GM12892 (cell line): ENCODE measurements at places on chromosomes 12 and 14.

- DNase-seq: no peak
Measured at GRCh38 chr14:104517426-104517825, 62.1 kb upstream of the C14orf180 start.

- DNase-seq: no peak
Measured at GRCh38 chr12:101789171-101789570, 41.6 kb downstream of the GNPTAB start.

DNA sequence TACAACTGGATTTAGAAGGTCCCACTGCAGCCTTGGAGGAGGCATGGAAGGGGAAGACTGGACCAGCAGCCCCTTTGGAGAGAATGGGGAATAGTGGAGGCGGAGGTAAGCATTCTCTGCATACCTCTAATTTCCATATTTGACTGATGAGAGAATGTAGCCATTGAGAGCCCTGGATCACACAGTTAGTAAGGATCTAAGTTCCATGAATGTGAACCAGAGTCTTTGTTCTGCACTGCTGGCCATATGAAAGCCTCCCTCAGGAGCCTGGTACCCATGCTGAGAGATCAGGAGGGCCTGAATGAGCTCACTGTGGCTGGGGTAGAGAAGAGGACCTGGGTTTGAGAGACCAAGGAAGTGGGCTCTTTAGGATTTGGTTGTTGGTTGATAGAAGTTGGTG lies 192.1 kb downstream of the TMEM132C start:
- DNase-seq: no peak

DNA sequence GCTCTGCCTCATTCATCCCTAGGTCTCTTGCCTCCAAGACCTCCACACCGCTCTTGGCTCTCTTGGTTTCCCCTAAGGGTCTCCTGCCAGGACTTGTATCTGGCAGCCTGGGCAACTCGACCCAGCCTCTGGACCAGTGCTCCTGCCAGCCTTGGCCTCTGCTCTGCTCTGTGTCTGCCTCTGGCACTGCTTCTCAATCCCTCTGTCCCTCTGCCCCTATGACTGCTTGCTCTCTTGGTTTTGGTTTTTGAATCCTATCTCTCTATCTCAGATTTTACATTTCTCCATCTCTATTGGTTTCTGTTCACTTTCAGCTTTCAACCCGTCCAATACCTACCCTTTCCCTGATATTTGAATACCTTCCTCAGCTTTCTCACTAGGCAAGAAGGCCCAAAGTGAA lies 6.3 kb downstream of the ITGA5 start:
- no peak for DNase-seq

DNA sequence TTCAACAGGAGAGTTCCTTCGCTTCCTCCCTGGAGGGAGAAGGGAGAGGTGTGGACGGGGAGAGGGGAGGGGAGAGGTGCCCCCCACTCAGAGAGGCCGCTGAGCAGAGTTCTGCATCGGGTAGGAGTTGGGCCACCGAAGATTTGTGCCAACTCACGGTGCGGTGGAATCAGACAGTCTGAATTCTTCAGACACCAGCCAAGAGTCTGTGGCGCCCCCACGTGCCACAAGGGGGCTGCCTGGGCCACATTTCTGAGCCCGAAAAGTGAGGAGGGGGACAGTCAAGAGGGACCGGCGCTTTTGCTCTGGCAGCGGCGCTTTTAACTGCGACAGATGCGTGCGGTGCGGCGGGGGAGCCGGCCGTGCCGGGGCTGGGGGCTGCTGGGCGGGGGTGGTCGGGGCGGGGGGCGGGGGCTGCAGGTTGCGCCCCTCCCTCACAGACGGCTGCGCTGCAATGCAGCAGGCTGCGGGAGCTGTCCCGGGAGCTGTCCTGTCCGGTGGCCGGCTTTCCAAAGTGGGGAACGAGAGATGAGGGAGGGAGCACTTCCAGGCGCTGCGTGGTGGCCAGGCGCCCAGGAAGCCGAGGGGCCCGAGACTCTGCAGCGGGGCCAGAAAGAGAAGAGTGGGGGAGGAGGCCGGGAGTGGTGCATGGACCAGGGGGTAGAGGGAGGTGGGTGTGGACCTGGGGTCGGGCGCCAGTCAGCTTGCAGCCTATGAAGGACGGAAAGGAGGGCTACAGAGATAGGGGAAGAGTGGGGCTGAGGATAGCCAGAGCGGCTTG lies 975 bp upstream of the RTL1 start:
- no peak for DNase-seq

GRCh38 chr14:52012635-52013034 lies 23.3 kb downstream of the RTRAF start:
- DNase-seq: no peak

DNA sequence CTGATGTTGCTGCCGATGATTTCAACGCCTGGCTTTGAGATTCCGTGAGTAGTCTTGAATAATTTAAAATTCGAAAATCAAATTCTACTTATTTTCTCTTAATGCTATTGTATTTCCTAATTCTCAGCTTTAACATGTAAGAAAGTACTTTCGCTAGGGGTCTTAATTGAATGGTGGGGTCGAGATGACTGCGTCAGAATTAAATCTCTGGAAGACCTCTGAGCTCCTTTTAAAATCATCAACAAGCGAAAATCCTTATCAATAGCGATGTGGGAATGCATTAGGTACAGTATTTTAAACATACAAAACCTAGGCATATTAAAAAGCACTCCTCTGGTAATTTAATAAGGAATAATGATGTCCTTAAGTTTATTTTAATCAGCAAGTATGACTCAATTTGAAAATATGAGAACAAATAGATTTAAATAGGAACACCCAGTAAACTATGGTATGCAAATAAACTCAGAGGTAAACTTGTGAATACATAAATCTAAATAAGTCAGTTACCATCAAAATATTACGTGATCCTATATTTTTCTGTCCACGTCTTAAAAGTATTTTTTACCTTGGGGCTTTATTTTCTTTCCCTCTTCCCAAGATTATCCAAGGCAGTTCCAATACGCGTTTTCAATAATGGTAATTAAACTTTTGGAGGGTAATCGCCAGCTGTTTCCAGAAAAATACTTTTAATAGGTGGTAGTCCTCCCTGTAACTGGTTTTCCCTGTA lies 1.4 kb downstream of the FOXA1 start:
- DNase-seq: no peak

DNA sequence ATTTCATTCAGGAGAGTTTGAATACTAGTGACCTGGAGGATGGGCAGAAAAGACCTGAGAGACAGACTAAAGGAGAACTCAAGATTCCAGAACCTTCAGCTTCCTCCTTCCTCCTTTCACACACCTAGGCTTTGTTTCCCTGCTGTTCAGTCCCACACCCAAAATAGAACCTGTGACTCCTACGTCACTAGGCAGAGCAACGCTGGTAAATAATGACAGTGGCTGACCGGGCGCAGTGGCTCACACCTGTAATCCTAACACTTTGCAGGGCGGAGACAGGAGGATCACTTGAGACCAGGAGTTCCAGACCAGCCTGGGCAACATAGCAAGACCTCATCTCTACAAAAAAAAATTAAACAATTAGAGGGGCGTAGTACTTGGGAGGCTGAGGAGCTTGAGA lies 166.4 kb upstream of the FKBP4 start:
- DNase-seq: no peak

DNA sequence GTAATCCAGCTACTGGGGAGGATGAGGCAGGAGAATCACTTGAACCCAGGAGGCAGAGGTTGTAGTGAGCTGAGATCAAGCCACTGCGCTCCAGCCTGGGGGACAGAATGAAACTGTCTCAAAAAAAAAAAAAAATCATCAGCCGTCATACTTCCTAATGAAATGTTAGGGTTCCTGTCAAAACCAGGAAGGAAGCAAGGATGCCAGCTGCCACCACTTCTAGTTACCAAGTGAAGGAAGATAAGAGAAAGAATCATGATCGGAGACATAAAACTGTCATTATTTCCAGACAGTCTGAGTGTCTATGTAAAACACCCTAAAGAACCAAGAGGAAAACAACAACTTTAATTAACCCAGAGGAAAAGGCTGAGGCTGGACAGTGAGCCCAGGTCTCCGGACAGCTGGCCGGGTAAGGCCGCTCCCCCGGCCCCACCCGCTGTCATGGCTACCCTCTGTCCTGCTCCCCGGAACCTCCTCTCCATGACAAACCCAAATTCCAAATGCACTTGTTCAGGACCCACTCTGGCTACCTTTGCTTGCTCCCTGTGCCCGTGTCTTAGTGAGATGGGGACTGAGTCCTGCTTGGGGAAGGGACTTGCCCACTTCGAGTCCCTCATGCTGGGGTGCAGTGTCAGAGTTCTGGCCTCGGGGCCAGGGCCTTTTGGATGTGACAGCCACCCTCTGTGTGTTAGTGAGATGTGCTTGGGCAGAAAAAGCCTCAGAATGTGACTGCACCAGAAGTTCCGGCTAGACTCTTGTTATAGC lies 29.0 kb downstream of the SLC6A12 start:
- no peak for DNase-seq

- DNase-seq: no peak
Measured at GRCh38 chr12:132094269-132094891, 49.7 kb downstream of the DDX51 start.
